Stimulated activated CD4-positive, alpha-beta T cell treated with anti-CD3 and anti-CD28 coated beads, Interleukin-1b, Interleukin-23, amount 100 ng/mL, for 24 hours (primary cell): ENCODE measurements at places on chromosomes 5 and 9.

DNA sequence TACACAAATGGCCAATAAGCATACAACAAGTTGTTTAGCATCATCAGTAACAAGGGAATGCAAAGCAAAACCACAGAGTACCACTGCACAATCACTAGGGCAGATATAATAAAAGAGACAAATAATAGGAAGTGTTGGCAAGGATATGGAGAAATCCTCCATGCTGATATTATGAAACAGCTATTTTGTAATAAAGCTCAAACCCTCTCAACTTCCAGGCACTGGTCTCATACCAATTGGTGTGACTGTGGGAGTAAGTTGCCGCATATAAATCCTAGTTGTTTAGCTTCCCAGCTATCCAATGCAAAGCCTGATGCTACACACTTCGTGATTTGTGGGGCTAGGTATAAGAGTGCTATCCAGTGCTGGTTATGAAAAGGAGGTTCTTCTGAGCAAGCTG, 88.6 kb downstream of the SMIM23 start:
- no peak for DNase-seq

DNA sequence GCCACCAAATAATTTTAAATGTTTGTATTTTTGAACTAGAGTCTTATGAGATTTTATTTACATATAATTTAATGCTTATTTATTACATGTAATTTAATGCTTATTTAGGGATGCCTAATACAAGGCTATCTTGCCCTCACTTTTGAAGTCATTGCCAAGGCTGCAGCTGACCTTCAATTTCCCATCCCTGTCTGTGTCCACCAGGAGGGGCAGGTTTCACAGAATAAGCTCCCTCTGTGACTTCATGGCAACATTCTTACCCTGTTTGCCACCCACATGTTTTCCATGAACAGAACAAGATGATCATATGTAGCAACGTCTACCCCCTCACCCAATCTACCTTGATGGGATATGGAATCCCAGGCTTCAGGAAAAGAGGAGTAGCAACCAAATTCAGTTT, 27.0 kb downstream of the C5 start:
- no peak for DNase-seq

GRCh38 chr5:139263536-139263935, 30.0 kb upstream of the MATR3 start:
- DNase-seq: no peak

DNA sequence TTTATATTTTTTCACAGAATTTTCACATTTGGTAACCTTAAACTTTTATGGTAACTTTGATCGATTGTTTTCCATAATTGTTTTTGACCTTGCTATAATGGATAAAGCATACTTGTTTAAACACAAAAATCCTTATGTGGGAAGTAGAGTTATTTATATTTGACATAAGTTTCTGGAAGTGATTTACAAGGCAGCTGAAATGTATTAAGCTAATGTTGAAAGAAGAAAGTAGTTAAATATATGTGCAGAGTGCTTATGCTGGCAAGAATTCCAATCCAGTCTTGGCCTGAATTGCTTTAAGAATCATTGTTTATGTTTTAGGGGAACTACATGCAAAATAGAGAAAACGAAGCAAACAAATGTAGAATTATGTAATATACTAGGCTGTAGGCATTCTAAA, 763.6 kb downstream of the TAF11L14 start:
- no peak for DNase-seq

- DNase-seq: no peak
Observed at GRCh38 chr5:57751710-57752109, 269.1 kb upstream of the ACTBL2 start.

DNA sequence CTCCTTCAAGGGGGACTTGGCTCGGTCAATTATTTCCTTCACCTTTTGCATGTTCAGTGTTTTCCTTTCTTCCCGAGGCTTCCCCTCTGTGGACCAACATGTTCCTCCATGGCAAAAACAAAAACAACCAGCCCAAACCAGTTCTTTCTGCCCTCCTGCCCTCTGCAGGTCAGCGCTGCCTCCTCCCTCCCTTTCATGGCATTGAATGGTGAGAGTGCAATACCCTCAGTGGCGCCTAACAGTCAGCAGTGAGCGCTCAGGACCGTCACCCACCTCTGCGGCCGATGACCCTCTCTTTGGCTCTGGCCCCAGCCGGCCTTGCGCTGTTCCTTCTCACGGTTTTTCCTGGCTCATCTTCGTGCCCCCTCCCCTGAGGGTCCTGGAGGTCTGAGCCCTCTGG, 34.4 kb upstream of the GNE start:
- no peak for DNase-seq

DNA sequence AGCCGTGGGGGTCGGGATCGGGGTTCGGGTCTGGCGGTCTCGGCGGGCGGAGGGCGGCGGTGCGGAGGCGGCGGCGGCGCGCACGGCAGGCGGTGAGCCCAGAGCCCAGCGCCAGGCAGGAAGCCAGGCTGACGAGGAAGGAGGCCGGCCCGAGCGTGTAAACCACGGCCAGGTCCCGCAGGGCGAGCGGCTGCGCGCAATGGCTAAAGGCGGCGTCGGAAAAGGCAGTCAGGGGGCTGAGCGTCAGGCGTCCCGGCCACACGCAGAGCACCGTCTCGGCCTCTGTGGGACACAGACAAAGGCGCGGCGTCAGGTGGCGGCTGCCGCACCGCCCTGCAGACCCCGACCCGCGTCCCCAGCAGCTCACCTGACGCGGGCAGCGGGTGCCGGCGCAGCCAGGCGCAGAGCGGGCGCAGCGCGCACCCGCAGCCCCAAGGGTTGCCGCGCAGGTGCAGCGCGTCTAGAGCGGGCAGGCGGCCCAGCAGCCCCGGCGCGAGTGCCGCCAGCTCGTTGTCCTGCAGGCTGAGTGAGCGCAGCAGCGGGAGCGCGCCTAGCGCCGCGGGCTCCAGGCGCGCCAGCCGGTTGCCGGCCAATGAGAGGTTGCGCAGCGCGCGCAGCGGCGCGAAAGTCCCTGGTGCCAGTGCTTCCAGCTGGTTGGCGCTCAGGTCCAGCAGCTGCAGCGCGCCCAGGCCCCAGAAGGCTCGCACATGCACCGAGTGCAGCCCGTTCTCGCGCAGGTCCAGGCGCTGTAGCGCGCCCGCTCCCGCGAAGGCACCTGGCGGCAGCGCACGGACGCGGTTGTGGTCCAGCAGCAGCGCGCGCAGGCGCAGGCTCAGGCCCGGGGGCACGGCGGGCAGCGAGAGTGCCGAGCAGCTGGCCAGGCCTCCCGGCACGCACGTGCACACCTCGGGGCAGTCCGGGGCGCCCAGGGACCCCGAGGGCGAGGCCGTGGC, 671 bp downstream of the LRRC26 start:
- DNase-seq: no peak

- no peak for DNase-seq
Observed at GRCh38 chr9:37191403-37192089, 71.2 kb downstream of the ZCCHC7 start.

DNA sequence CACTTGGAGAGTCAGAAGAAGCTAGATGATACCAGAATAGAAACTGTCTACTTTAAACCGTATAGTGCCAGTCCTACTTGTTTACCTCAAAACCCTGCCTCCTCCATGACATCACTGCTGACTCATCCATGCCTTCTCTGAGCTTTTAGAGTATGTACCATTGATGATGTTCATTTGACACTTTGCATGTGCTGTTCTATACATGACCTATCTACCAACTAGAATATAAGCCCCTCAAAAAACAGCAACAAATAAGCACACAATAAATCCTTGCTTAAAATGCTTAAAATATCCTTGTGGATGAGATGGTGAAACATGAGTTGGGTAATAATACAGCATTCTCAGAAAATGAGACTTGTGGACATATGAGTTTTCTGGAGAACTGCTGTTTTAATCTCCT, 2.6 kb downstream of the CTNNAL1 start:
- no peak for DNase-seq
